ENCODE measurements at places on chromosomes 1 and 21. TPM values are rescaled to one million over a fixed set of nuclear protein-coding genes. Genes with fewer than 3 reads are reported as not detected.

The F5 gene
- total RNA-seq = not detected

The KIF2C gene
- total RNA-seq = 1.2 TPM

The CLCA4 gene
- not detected for total RNA-seq

The DCST2 gene
- not detected for total RNA-seq

The CYP4A22 gene
- not detected for total RNA-seq

The A3GALT2 gene
- total RNA-seq = not detected

The OR2AK2 gene
- total RNA-seq = not detected

The CRYAA gene
- not detected for total RNA-seq

The KRTAP24-1 gene
- total RNA-seq = not detected

The RAB42 gene
- total RNA-seq = 3.7 TPM

The RPTN gene
- not detected for total RNA-seq

The NCF2 gene
- 26.0 TPM for total RNA-seq
